ENCODE measurements at places on chromosomes 2 and 18.
A peak's percentile ranks its signal among the peaks of the same experiment; 100 is the strongest.

GRCh38 chr2:219249203-219249980 is 3.7 kb upstream of the TUBA4B start:
- no peak for DNase-seq

GRCh38 chr2:9000442-9000841 is 3.0 kb downstream of the MBOAT2 start:
- DNase-seq = no peak

DNA sequence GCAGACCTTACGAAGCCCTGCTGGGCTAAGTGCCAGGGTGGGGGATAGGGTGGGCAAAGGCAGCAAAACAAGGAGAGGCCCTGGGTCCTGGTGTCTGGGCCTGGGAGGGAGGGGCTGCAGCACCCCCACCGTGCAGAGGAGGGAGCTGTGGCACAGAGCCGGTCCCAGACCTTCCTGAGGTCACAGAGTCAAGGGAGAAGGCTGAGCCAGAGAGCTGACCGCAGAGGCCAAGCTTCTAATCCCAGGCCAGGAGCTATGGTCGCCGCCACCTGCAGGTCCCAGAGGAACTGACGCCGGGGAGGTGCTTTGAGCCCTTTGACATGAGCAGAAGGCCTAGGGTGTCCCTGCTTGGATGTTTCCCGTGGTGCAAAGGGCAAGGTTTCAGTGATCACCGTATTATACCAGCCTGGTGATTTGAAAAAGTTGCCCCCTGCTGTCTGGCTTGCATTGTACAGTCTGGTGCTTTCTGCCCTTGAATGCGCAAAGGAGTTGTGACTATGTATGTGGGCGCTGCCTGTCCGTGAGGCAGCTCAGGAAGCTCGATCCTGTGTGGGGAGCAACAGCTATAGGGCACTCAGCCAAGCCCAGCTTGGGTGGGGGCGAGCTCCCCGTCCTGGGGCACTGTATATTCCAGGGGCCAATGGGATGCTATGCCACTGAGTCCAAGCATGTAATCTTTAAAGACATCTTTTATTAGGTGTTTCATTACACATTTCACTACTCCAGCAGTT is 44.3 kb downstream of the EDAR start:
- no peak for DNase-seq

- peak; percentile 49 for DNase-seq
These were observed at the start of gene FZD7 for GRCh38 chr2:202033317-202034248. Gene FZD7, plus strand, starts transcription at chr2:202033855. Its CDS starts 793 bp downstream, at chr2:202034648.

DNA sequence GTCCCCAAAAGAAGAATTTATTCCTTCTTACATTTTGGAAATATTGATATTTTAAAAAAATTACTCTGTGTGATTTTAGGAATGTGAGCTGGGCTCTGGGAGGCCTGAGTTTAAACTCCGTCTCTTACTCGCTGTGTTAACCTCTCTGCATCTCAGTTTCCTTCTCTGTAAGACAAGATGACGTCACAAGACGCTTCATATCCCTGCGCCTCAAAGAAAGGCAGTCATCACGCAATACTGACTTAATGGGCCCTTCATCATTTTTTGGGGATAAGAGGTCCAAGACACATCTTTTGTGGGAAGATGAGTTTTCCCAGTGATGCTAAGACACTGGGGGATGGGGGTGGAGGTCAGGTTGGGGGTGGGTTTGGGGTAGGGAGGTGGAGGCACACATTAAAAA is 320.4 kb downstream of the AFF3 start:
- no peak for DNase-seq

DNA sequence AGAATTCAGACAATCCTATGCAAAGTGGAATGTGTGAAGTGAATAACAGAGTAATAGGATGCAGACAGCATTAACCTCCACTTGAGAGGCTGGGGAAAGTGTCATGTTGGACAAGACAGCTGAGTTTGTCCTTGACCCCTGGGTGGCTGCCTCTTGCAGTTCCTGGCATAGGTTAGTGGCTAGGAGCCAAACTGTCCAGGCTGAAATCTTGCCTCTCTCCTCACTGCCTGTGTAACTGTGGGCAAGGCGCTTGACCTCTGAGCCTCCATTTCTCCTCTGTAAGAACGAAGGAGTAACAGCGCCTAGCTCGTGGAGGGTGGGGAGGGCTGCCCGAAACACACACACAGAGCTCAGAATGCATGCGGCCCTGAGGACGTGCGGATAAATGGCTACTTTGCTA is 34.8 kb upstream of the LDLRAD4 start:
- DNase-seq = no peak

- DNase-seq = no peak
These were observed 98.7 kb downstream of the COL6A3 start for GRCh38 chr2:237315170-237315828.

DNA sequence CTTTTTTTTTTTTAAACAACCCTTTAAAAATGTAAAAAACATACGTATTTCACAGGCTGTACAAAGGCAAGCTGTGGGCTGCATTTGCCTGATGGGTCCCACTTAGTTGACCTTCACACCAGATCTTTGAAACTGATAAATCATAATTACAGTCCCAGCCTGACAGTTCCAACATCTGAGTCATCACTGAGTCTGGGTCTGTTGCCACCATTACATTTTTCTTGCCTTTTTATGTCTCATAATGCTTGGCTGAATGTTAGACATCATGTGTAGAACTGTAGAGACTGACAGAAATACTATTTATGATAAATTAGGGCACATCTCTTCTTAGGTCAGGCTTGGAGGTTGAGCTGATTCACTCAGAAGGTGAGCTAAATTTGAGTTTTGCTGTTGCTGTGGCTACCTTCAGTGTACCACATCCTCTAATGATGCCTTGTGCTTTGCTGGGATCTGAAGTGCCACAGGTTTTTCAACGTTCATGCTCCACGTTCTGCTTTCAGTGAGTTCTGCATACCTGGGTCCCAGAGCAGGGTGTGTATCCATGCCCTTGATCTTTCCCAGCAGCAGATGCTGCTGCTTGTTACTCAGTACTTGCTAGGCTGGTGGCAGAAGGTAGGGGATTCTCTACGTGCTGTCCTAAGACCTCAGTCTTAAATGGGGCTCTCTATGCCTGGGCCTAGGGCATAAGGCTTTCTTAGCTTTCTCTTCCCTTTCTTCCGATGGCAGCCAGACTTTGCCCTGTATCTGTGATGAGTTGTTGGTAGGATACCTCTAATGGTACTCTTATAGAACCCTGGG is 160.6 kb upstream of the SMAD7 start:
- no peak for DNase-seq

- no peak for DNase-seq
These were observed 96.5 kb downstream of the ZFP36L2 start for GRCh38 chr2:43129676-43130547.
